ENCODE measurements at places on chromosomes 2 and 18.

DNA sequence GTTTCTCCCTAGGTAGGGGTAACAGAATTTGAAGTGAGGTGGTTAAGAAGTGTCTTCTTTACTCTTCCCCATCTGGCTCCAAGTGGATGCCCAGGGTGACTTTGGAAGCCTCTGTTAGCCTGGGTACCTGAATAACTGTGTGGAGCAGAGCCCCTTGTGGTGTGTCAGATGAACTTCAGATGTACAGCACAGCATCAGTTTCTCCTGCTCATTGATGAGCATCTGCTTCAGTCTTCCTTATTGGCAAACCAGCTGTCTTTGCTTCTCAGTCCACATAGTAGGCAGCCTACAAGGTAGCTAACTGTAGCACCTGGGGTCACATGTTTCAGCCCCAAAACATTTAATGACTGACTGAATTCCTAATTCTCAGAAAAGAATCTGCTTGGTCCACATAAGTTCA is 56.2 kb upstream of the ATP8B1 start:
- DNase-seq: no peak

- DNase-seq: no peak
These were observed 29.6 kb downstream of the LBH start for GRCh38 chr2:30260941-30261340.

GRCh38 chr2:70203086-70203485 is 12.3 kb upstream of the C2orf42 start:
- no peak for DNase-seq

- no peak for DNase-seq
These were observed 686.1 kb upstream of the RAB6C start for GRCh38 chr2:129293326-129293725.

DNA sequence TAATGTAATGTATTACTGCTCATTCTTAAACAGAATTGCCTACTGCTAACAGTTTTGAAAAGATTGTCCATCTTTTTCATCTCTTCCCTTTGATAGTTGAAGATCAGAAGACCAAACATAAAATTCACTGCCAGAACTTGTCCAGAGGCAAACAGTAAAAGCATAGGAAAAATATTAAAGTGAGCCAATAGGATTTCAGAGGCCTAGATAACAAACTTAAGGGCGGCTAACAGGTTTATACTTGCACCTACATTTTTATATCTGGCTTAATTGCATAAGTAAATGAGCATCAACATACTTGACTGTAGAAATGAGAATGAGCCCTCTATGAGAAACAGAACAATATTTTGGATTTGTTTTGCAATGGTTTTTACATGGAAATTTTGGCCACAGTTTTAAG is 30.3 kb downstream of the ZC3H15 start:
- no peak for DNase-seq

DNA sequence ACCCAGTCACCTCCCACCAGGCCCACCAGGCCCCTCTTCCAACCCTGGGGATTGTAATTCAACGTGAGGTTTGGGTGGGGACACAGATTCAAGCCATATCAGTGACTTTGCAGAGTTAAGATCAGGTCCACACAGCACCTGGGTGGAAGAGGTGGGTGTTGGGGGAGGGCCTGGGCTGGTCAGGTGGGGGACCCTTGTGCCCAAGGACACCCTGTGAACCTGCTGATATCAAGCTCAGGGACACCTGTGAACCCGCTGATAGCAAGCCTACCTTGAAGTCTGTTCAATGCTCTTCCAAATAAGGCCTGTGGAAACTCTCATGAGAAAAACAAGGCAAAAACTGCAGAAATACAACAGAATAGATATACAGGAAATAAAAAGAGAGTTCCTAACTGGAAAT is 19.9 kb upstream of the TPO start:
- no peak for DNase-seq

DNA sequence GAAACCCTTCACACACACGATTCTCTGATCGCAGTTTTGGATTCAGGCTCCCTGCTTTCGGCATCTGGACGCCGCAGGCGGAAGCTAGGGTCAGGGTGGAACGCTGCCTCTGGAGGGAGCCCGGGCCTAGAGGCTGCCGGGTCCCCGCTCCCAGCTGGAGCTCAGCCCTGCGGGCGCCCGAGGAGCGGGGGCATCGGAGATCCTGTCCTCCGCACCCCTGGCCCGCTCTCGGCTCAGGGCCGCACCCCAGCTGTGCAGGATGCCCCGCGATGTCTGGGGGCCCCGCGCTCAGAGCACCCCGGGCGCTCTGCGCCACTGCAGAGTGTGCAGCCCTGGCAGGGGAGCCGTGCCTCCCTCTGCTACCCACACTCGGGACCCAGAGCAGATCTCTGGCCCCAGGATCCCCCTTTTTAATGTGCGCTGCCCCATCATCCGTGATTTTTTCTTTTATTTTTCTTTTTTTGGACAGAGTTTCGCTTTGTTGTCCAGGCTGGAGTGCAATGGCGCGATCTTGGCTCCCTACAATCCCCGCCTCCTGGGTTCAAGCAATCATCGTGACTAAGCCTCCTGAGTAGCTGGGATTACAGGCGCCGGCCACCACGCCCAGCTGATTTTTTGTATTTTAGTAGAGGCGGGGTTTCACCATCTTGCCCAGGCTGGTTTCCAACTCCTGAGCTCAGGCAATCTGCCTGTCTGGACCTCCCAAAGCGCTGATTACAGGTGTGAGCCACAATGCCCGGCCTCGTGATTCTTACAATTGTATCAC is 54.8 kb upstream of the TUBA3E start:
- DNase-seq: no peak

- no peak for DNase-seq
These were observed 89.1 kb downstream of the ANTXR1 start for GRCh38 chr2:69102041-69102593.

- DNase-seq: no peak
These were observed 45.4 kb upstream of the EHBP1 start for GRCh38 chr2:62660087-62660486.

GRCh38 chr18:47492691-47493090 is 241.2 kb upstream of the SKOR2 start:
- DNase-seq: no peak
